ENCODE measurements at places on chromosomes 1 and 21.

DNA sequence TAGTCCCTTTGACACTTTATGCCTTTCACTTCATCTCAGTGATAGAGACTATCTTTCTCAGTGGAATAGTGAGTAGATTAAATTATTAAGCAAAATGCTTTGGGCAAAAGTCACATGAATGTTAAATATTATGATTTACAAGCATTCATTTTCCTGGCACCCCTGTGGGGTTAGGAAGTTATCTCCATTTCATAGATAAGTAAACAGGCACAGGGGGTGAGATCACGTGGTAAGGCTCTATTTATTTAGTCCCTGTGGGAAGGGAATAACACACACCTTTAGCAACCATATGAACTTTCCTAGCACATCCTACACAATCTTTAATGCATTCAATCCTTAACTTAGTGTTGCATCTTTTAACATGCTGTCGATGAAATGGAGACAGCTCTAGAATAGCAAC is 12.3 kb downstream of the PSMB2 start:
- no peak for DNase-seq

DNA sequence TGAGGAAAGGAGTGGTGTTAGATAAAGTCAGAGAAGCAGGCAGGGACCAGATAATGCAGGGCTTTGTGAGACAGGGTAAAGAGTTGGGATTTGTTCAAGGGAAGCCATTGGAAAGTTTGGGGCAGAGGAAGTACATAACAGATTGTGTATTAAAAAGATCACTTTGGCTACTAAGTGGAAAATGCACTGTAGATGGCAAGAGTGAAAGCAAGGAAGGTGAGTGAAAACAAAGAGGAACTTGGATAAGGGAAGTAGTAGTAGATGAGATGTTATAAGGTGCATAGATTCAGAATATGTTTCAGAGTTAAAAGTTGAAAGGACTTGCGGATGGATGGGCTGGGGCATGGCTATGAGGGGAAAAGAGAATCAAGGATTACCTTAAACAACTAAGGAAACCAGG is 17.4 kb downstream of the MRPL39 start:
- DNase-seq = no peak

GRCh38 chr1:200274116-200274515 is 135.7 kb downstream of the ZNF281 start:
- DNase-seq = no peak

- no peak for DNase-seq
Observed at GRCh38 chr1:220203816-220204215, 68.4 kb downstream of the RAB3GAP2 start.

- DNase-seq = no peak
Observed at GRCh38 chr1:194848846-194849245, 1662.4 kb upstream of the B3GALT2 start.

GRCh38 chr1:180210008-180210620 is 19.9 kb upstream of the LHX4 start:
- DNase-seq = no peak

- no peak for DNase-seq
Observed at GRCh38 chr1:2583331-2583791, 3.2 kb upstream of the PRXL2B start.

GRCh38 chr1:228799924-228800323 is 64.6 kb downstream of the RHOU start:
- DNase-seq = peak; percentile 24

DNA sequence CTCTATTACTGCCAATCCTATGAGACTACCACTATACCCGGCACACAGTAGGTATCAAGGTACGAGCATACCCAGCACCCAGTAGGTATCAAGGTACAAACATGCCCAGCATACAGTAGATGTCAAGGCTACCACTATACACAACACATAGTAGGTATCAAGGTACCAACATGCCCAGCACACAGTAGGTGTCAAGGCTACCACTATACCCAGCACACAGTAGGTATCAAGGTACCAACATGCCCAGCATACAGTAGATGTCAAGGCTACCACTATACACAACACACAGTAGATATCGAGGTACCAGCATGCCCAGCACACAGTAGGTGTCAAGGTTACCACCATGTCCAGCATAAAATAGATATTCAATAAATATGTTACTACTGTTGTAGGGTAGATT is 98.4 kb downstream of the C1orf94 start:
- DNase-seq = no peak

GRCh38 chr1:167276969-167277368 is 56.3 kb downstream of the POU2F1 start:
- no peak for DNase-seq

DNA sequence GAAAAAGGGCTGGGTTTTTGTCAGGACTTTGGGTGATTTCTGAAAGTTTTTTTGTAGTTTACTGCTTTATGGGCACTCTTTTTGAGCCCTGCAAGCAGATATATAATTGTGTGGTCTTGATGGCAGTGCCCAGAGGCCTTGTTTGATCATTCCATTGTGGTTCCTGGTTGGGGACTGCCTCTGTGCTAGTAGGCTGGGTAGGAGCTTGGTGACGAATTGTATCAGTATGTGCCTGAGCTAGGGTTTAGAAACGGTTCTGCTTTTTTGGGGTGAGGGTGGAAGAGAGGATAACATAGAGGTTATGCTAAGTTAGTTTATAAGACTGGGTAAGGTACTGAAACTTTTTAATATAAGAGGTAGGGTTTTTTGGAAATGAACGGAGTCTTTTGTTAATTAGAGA is 139.7 kb upstream of the ETV3 start:
- DNase-seq = peak; percentile 11

DNA sequence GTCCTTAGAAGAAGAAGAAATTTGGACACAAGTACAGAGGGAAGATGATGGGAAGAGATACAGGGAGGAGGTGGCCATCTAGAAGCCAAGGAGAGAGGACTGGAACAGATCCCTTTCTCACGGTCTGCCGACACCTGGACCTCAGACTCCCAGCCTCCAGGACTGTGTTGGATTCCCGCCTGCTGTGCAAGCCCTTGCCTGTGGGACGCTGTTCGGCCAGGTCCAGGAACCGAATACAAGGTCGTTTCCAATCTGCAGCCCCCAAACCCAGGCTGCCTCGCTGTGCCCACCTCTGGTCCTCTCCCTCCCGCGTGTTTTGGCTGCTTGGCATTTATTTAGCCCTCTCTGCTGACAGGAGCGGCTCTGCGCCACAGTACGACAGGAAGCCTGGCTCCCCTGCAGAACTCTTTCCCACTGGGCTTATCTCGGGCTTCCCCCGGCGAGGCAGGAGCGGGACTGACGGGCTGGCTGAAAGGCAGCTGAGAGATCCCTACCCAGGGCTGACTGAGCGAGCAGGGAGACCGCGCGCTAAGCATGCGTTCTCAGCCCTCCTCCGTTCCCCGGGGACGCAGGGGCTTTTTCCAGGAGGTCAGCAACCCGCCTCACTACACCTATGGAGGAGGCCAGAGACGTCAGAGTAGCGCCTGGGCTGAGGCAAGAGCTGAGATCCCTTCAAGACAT is 238.4 kb downstream of the TNR start:
- no peak for DNase-seq

DNA sequence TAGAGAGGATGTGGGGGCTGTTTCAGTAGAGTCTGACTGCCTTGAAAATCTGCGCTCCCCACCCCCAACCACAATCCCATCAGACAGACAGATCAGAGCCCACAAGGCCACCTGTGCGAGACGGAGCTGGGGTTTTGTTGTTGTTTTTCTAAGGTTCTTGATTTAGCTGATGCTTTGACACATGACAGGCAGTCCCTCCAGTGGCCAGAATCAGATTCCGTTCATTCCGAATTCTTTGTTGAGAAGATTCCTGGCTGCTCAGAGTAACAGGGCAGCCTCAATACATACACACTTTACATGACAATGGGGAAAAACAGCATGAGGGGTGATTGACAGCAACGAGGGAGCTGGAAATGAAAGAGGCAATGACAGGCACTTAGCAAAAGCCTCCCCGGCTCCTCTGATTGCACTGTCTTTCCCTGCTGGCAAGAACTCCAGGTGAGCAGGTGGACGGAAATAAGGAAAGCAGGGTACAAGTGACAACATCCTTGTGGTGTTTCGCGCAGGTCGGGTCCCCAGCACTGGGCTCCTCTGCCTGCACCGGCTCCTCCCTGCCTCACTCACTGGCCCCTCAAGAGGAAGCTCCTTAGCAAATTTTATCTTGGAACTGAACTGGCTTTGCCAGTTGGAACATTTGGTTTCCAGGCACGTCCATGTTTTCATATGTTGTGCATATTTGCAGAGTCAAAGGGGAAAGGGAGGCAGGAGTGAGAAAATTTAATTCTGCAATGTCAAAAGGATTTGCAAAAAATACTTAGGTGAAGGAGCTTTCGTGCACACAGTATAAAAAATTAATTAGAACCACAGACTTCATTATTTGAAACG is 148.7 kb downstream of the PGBD5 start:
- DNase-seq = peak; percentile 43

DNA sequence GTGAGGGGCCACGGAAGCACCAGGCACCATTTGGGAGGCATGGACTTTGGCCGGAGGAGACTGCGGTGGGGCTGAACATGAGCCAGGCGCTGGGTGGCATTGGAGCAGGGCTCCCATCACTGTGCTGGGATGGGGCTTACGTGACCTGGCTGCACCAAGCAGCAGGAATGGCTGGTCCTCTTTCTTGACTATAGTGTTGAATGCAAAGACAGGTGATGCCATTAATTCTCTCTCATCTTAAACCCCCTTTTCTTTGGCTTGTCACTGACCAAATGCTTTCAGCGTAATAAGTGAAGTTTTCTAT is 447.9 kb downstream of the CAMTA1 start:
- DNase-seq = no peak

DNA sequence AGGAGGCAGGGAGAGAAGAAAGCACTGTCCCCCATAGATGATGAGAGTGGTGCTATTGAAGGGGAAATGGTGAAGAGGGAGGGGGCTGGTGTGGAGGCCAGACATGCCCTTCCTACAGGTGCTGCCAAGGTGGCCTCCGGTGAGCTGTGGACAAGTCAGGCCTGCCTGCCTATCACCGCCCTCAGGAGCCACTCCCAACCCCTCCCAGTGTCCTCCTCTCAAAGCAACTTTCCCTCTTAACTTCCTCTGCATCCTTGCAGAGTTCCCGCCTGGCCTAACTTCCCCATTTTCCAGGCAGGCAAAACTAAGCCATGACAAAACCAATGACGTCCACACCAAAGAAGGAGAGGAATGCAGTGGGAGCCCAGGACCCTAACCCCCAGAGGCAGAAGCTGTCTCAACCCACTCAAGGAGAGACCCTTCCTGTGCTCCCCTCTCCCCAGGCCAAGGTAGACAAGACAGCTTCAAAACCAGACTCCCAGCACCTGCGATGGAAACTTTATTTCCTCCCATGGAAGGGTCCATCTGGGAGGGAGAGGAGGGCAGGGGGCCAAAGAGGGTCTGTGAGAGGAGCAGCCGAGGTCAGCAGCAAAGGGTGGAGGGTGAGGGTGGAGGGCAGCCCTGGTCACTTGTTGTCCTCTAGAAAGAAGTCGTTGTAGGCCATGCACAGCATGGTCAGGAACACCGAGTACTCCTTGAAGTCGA is 1.0 kb upstream of the S100A6 start:
- no peak for DNase-seq

GRCh38 chr1:87872189-87872588 is 543.5 kb downstream of the LMO4 start:
- no peak for DNase-seq

GRCh38 chr1:59701376-59701775 is 113.4 kb upstream of the HOOK1 start:
- no peak for DNase-seq

DNA sequence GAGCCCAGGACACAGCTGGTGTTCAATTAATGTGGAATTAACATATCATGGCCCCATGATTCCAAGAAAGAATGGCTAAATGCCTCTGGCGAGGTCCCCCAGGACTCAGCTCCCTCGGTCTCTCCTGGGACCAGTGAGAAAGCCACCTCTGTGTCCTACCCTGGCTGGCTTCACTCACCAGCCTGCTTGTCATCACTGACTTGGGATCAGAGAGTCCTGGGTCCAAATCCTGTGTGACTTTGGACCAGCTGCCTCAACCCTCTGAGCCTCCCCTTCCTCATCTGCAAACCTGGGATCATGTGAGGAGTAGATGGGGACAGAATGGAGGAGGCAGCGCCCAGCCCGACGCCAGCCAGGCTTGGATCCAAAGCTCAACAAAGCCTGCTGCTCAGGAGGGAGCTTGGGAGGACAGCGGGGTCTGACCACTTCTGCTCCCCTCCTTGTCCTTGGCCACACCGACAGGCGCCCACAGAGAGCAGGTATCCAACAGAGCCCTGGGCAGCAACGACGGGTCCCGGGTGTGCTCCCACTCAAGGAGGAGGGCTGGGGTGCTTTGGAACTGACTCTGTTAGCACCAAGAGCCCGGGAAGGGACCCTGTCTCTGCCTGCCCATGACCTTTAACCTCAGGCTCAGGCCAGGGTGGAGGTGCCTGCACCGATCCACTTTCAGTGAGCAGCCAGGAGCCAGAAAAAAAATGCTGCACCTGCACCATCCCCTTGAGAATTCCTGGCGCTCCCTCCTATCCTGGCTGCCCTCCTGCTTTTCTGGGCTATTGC is 3.2 kb downstream of the SH2D5 start:
- DNase-seq = no peak

GRCh38 chr1:159076438-159077119 is at the start of gene AIM2:
Gene AIM2 (minus strand): TSS chr1:159076766. CDS start chr1:159073499, 3,267 bp downstream.
- DNase-seq = peak; percentile 20

DNA sequence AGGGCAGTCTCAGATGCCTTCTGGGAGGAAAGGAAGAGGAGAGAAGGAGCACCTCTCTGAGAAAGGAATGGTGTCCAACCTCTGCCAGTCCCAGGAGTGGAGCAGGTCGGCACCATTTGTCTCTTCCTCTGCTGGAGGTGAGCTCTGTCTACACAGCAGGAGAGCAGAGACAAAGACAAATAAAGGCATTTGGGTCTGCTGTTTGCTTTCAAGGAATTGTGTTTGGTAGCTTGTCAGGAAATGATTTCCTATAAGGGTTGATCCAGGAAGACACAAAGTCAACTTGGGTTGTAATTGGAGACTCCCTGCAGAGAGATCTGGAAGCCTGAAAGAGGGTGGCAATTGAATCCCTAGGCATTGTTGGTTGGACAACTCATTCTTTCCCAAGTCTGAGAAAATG is 34.5 kb upstream of the PLXNA2 start:
- no peak for DNase-seq

DNA sequence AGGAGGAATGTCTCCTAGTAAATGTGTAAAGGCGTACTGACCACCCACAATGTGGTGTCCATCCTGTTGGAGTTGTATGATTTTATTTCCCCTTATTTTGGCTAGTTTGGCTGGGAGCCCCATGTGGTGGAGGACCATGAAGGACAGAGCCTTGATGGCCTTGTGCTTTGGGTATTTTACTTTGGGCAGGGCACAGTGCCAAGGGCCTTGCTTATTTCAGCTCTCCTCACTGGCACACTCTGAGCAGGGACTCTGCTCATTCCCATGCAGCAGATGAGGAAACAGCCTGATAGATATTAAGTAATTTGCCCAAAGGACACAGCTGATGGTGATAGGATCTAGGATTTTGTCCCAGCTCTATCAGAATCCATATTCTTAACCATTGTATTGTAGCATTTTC is 50.2 kb downstream of the SMYD2 start:
- no peak for DNase-seq

DNA sequence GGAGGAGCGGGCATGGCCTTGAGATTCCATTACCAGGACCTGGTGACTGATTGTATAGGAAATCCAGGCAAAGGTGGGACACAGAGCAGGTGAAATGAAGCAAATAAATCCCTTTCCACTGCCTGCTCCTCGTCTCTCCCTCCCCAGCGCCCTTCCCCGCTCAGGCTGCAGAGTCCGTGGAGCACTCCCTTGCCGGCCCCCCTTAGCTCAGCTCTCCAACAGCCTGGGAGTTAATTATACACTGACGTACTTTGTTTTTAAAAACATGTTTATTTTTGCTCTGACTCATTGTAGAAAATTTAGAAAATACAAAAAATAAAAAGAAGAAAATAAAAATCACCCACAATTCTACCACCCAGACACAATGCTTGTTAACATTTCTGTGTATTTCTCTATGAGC is 61.7 kb downstream of the LGR6 start:
- no peak for DNase-seq
